ENCODE measurements at places on chromosomes 6 and 20. TPM values are rescaled to one million over a fixed set of nuclear protein-coding genes. Genes with fewer than 3 reads are reported as not detected.

DNA sequence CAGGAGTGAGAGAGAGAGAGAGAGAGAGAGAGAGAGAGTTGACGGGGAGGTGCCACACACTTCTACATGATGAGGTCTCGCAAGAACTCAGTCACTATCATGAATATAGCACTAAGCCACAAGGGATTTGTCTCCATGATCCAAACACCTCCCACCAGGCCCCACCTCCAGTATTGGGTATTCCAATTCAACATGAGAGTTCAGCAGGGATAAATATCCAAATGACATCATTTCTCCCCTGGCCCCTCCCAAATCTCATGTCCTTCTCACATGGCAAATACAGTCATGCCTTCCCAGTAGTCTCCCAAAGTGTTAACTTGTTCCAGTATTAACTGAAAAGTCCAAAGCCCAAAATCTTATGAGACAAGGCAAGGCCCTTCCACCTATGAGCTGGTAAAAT, 330.7 kb downstream of the CDH26 start:
- DNase-seq = no peak

GRCh38 chr6:82783587-82784236, 281.9 kb downstream of the UBE3D start:
- DNase-seq = no peak

DNA sequence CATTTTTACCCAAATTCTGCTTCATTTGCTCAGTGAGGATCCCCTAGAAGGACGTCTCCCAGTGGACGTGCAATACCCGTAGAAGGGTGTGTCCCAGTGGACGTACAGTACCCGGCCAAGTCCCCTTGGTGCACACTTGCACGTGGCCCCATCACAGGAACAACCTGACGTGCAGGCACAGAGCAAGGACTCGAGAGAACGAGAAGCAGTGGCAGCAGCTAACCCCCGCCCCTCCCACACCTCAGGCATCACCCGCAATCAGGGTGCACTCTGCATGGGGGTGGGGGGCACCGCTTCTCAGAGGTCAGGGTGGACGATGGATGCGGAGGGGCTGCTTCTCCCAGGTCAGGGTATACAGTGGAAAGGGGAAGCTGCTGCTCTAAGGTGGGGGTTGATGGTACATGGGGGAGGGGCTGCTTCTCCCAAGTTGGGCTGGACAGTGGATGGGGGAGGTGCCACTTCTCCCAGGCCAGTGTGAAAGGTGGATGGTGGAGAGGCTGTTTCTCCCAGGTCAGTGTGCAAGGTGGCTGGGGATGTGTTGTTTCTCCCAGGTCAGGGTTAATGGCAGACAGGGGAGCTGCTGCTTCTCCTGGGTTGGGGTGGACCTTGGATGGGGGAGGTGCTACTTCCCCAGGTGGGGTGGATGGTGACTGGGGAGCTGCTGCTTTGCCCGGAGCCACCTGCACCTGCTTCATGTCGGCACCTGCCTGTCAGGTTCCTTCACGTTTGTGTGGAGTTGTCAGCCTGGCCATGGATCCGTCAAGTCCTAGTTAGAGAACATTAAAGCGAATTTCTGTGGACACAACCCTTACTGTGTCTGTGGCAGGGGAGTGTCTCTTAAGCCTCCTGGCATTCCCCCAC, 1.0 kb upstream of the THBS2 start:
- no peak for DNase-seq

Gene DZANK1
- 0.64 TPM for total RNA-seq

- no peak for DNase-seq
Observed at GRCh38 chr6:7672066-7673062, 53.5 kb upstream of the BMP6 start.

Gene PRDM1
- 39.7 TPM for total RNA-seq

DNA sequence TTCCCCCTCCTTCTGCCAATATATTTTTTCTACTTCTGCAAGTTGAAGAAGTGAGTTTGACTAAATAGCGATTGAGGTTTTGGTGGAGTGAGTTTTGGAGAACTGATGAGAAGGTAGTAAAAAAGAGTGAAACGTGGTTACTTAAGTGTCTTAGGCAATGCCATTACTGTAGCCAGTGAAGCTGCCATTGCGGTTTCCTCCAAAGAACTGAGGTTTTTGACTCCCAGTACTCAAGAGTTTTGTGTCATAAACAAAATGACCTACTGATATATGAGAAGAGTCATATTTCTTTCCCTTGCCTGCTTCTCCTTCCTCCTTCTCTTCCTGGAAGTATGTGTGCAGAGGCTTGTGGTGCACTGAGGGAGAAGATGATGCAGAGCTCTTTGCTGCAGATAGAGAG, 554.5 kb upstream of the MAP3K7 start:
- no peak for DNase-seq

- no peak for DNase-seq
Observed at GRCh38 chr6:168590406-168590805, 149.4 kb downstream of the SMOC2 start.

DNA sequence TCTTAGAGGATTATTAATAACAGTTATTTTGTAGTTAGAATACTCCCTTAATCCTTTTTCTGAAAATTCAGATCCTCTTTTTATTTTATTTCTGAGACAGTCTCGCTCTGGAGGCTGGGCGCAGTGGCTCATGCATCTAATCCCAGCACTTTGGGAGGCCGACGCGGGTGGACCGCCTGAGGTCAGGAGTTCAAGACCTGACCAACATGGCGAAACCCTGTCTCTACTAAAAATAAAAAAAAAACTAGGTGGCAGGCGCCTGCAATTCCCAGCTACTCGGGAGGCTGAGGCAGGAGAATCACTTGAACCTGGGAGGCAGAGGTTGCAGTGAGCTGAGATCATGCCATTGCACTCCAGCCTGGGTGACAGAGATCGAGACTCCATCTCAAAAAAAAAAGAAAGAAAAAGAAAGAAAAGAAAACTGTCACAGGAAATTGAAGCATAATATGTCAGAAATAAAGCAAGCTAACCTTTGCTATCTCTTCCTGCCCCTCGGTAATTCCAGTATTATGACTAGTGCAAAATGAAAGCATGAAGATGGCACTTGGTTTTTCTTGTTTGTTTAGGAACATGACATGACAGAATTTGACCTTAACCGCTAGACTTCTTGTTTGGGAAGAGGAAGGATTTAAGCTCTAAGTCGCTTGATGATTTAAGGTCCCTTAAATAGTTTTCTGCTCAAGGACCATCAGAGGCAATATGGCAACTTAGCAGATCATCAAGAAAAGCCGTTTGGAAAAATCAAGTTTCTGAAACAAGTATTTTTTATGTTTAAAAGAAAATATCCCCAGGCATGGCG, 1.8 kb upstream of the RBM39 start:
- peak; percentile 63 for DNase-seq

- DNase-seq = no peak
Observed at GRCh38 chr6:146265056-146265455, 236.2 kb downstream of the GRM1 start.

GRCh38 chr6:3410385-3411360, 46.2 kb downstream of the SLC22A23 start:
- DNase-seq = peak; percentile 69

Data from fibroblast of villous mesenchyme (primary cell).